Right ventricle myocardium inferior (tissue), 1 donor: ENCODE measurements at places on chromosomes 3 and 15.

DNA sequence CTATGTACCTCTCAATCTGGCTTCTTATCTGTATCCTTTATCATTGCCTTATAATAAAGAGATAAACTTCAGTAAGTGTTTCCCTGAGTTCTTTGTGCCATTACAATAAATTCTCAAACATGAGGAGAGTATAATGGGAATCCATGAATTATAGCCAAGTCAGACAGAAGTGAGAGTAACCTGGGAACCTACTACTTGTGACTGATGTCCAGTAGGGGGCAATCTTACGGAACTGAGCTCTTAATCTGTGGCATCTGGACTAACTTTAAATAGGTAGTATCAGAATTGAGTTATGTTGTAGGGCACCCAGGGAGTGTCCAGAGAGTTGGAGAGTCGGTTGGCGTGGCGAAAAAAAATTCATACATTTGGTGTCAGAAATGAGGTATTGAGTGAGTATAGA lies 542.6 kb downstream of the ZBBX start:
- DNase-seq: no peak

- DNase-seq: no peak
These were observed 34.6 kb downstream of the IGSF10 start for GRCh38 chr3:151426341-151426657.

- DNase-seq: no peak
These were observed 3.3 kb downstream of the GABRG3 start for GRCh38 chr15:26974120-26974780.

DNA sequence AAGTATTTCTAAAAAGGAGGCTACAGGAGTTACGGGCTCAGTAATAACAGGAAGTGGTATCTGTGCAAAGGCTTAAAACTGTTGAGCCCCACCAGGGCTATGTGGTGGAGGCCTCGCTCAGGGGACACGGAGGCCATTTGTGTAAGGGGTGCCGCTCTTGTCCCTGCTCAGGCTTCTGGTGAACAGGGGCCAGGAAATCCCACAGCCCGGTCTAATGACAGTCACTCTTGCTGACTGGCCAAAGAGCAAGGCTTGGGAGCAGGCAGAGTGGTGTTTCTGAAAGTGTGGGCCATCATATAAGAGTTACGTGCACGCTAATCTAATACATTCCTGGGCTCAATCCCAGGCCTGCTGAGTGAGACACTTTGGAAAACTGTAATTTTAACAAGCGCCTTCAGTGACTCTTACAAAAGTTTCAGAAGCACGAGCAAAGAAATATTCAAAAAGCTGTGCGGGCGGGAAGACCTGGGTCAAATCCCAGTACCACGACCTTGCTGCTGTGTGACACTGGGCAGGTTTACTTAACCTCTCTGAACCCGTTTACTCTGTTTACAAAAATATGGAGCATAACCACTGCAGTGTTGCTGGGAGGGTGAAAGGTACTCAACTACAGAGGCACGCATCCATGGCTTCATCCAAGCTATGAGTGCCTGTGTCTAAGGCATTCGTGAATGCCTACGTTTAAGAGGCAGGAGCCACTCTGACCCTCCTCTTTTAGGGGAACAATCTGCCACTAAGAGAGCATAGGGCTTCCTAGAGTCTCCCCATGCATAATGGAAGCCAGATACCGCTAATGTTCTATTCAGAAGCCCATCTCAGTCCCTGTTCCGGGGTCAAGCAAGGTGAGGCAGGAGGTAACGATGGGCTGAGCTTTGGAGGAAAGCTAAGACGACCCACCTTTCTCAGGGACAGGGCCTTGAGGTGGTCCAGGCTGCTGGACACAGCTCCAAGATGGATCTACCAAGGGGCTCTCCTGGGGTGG lies 2.0 kb downstream of the ATP10A start:
- no peak for DNase-seq

DNA sequence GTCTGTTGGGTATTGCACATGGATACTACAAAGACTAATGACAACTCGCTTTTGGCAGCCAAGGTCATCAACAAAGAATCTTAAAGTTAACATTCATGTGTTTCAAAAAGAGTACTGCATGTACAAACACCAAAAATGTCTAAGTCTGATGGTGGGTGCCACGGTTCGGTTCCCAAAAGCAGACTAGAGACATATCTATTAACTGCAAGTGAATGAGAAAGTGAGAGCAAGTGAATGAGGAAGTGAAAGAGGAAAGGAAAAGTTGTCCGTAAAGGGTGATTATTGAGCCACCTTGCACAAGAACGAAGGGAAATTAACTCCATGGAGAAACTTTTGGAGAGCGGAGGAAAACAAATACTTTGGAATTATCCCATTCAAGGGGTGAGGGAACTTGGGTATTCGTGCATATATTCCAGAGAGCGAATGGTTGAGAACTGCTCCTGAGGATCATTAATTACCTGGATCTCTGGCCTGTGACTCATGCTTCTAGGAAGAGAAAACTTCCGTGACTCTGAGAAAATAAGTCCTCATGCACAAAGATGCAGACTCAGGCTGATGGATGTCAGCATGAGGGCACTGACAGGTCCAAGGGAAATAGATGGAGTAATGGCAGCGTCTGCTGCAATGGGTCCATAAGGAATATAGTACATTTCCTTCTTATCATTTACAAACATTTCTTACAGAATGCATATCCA lies 336.5 kb upstream of the TGFBR2 start:
- no peak for DNase-seq

GRCh38 chr15:90866161-90866715 lies 2.1 kb upstream of the FURIN start:
- DNase-seq: no peak

GRCh38 chr3:14798231-14798630 lies 20.5 kb upstream of the FGD5 start:
- peak; percentile 47 for DNase-seq

- DNase-seq: no peak
These were observed 474.2 kb upstream of the ZNF385D start for GRCh38 chr3:22225161-22225560.

GRCh38 chr3:159555205-159555604 lies 433.4 kb upstream of the IL12A start:
- DNase-seq: no peak

DNA sequence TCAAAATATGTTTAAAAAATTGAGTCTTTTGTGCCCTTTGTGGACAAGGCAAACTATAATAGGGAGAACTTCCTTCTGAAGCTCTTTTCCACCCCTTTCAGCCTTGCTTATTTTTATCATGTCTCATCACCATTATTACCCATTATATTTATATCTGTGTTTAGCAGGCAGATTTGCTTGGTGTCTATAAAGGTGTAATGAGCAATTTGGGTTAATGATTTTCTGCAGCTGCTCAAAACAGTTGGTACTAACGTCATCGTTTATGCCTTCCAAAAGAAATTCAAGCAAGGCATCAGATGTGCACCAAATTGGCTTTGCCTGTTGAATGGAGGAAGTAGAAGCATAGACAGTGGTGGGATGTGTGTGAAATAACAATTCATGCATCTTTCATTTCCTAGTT lies 483.7 kb upstream of the SGO1 start:
- DNase-seq: no peak
